ENCODE measurements at places on chromosomes 6 and 20.
A peak's percentile ranks its signal among the peaks of the same experiment; 100 is the strongest.

GRCh38 chr6:63492476-63492875 is 79.8 kb upstream of the LOC128125822 start:
- DNase-seq: no peak

- DNase-seq: no peak
Measured at GRCh38 chr6:131225127-131225526, 89.9 kb downstream of the AKAP7 start.

DNA sequence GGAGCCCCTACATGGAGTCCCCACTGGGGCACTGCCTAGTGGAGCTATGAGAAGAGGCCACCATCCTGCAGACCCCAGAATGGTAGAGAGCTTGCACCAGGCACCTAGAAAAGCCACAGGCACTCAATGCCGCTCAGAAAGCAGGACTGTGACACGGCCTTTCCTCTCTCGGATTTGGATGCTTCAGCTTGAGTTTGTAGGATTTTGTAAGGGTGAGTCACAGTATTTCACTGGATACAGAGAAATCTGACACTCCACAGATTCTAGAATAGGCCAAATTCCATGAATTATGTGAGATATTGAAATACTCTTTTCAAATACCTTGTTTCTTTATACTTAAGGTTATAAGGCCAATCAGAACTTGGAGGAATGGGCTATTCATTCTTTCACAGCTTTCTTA is 424.5 kb downstream of the HTR1B start:
- peak; percentile 64 for DNase-seq

GRCh38 chr6:123804014-123804786 is 535 bp downstream of the NKAIN2 start:
- no peak for DNase-seq

DNA sequence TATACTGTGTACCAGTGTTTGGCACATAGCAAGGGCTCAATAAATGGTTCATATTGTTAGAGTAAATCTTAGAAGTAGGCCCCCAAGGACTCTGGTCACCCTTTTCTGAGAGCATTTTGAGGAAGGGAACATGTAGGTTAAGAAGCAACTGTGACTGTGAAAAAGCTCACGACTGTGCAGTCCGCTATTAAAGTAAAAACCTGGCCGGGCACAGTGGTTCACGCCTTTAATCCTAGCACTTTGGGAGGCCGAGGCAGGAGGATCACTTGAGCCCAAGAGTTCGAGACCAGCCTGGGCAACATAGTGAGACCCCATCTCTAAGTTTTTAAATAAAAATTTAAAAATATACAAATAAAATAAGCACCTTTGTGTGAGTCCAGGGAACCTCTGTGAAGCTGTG is 5.0 kb downstream of the ZDHHC14 start:
- DNase-seq: no peak

GRCh38 chr6:34459899-34460593 is 5.8 kb upstream of the PACSIN1 start:
- DNase-seq: no peak

DNA sequence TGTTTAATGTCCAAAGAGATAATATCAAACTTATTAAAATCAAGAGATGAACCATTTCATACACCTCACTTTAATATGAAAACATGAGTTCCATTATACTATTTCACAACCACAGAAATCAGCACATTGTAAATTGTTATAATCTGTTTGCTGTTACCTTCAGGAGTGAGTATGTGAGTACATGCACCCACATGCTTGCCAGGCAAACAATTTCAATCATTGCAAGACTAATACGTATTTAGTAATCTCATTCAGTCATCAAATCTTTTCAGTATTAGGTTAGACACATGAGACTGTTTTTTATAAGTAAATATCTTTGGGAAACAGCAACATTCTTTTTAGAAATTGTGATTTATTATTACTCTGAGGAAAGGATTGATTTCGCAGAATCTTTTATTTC is 9.3 kb upstream of the EPM2A start:
- DNase-seq: no peak

- DNase-seq: peak; percentile 95
Measured at GRCh38 chr6:26157251-26158075, 70.2 kb downstream of the HFE start.

GRCh38 chr20:35133735-35134134 is 13.4 kb downstream of the EDEM2 start:
- DNase-seq: no peak

- DNase-seq: no peak
Measured at GRCh38 chr20:42852691-42853090, 337.0 kb downstream of the PTPRT start.

GRCh38 chr20:909641-910040 is 6.5 kb downstream of the ANGPT4 start:
- no peak for DNase-seq

DNA sequence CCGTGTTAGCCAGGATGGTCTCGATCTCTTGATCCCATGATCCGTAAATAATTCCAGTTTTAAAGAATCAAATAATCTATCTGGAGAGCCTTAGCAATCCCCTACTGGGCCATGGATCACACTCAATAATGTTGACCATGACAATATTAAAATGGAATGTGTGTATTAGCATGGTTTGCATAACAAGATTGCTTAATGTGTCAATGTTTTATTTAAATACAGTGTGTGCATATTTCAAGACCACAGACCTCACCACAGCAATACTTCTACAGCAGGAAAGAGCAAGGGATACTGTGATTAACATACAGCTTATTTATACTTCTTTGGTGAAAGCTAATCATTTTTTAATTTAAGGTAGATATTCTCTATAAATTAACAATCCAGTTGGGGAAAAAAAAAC is 470.4 kb downstream of the TFAP2B start:
- no peak for DNase-seq

DNA sequence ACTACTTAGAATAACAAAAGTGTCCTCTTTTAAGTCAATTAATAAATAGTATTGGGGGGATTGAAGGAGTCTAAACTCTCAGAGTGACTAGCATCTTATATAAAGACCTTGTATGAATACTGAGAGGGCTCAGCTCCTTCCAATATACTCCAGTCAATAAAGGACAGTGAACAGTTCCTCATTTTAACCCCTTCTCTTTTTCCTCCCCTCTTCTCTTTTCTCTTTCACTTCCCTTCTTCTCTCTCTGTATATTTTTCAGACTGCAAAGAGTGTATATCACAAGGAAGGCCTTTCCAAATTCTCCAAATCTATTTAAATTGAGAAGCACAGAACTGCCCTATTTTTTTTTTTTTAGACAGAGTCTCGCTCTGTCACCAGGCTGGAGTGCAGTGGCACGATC is 99.5 kb downstream of the CD164 start:
- DNase-seq: no peak

GRCh38 chr20:49460916-49461315 is 21.6 kb downstream of the KCNB1 start:
- DNase-seq: no peak

- no peak for DNase-seq
Measured at GRCh38 chr6:149884215-149884614, 13.7 kb downstream of the RAET1E start.

GRCh38 chr20:5665417-5665816 is 84.8 kb upstream of the SHLD1 start:
- DNase-seq: no peak

All from amniotic stem cell (primary cell).